Activated naive CD4-positive, alpha-beta T cell treated with anti-CD3 and anti-CD28 coated beads for 36 hours (primary cell): ENCODE measurements at places on chromosomes 2 and 18. TPM values are rescaled to one million over a fixed set of nuclear protein-coding genes. Genes with fewer than 3 reads are reported as not detected.

DAW1 gene
- not detected for total RNA-seq

IL36G gene
- total RNA-seq, result not detected

PAPOLG gene
- 14.1 TPM for total RNA-seq

ZNF385B gene
- not detected for total RNA-seq

COMMD1 gene
- 26.9 TPM for total RNA-seq

RTP5 gene
- total RNA-seq, result not detected

SERPINB2 gene
- total RNA-seq, result not detected
